ENCODE measurements at places on chromosomes 6 and 20.

DNA sequence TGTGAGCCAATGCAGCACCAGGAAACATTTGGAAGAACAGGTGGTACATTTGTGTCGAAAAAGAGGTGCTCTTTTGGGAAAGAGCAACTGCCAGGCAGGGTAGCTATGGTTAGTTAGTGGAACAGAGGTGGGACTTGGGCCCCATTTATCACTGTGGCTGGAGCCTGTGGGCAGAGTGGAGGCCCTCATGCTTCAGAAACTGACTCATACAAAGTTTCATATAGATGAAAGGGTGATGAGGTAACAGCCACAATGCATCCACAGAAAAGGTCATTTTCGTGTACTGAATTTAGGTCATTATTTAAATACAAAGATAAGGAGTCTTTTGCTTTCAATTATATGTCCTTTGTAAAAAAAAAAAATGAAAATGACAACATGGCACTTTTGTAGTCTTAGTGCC lies 76.4 kb upstream of the HS3ST5 start:
- no peak for DNase-seq

GRCh38 chr6:166600931-166601330 lies 14.5 kb upstream of the RAMACL start:
- DNase-seq, result no peak

GRCh38 chr6:105196076-105196475 lies 16.3 kb upstream of the POPDC3 start:
- DNase-seq, result no peak

GRCh38 chr20:4858000-4858399 lies 136.3 kb downstream of the PRND start:
- DNase-seq, result no peak

GRCh38 chr6:158688860-158689259 lies 39.0 kb downstream of the SYTL3 start:
- no peak for DNase-seq

DNA sequence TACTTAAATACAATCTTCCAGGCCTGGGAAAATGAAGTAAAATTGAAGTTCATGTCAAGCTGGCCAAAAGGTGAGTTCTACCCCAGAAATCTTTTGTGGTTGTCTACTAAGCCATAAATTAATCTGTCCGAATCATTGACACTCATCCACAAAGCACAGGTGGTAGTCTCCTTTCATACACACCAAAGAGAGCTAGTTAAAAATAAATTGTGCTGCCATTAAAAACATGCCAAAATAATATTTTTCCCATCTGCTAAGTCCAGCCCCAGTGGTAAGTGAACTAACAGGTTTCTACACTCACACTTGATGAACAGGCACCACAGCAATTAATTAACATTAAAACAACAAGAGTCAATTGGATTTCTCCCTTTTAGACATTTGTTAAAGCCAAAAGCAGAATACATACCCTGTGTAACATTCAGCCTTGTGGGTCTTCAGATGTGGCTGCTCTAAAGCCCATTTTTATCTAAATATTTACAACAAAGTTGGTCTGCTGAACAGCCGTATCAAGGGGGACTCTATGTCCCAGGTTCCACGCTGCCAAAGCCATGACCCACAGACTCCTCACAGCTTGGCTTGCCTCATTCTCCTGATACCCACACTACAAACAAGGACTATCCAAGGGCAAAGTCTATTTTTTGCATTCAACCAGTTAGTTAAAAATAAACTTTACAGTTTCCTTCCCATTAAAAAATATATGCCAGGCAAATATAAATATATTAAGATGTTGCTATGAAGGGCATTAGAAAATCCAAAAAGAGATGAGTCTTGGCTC lies 490.4 kb downstream of the BMP2 start:
- DNase-seq, result no peak

GRCh38 chr6:43766500-43766853 lies 3.5 kb upstream of the VEGFA start:
- no peak for DNase-seq
